ENCODE measurements at places on chromosomes 11 and 22. TPM values are rescaled to one million over a fixed set of nuclear protein-coding genes. Genes with fewer than 3 reads are reported as not detected.

Gene GSTT2
- total RNA-seq = not detected

Gene CBY1
- total RNA-seq = 26.1 TPM

Gene DGCR6
- total RNA-seq = 1.1 TPM

- DNase-seq = no peak
Measured at GRCh38 chr11:134761926-134762247, 349.8 kb upstream of the B3GAT1 start.
